Neural crest cell (in vitro differentiated cells): ENCODE measurements at places on chromosomes 16 and 17.

DNA sequence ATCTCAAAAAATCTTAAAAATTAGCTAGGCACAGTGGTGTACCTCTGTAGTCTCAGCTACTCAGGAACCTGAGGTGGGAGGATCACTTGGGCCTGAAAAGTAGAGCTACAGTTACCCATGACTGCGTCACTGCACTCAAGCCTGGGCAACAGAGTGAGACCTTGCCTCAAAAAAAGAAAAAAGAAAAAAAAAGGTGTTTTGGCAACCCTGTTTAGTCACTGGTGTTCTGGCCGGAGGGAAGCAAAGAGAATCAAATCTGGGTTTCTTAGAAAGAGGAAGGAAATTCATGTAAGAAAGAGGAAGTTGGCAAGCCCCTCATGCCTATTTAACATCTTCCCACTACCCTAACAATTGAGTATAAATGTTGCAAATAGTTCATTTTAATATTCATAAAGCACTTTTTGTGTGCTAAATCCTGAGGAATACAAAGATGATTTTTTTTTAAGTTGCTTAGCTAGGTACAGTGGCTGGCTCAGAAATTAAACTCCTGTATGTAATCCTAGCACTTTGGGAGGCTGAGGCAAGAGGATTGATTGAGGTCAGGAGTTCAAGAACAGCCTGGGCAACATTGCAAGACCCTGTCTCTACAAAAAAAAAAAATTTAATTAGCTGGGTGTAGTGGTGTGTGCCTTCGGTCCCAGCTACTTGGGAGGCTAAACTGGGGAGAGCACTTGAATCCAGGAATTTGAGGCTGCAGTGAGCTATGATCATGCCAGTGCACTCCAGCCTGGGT lies 6.5 kb upstream of the USP32 start:
- DNase-seq = no peak

DNA sequence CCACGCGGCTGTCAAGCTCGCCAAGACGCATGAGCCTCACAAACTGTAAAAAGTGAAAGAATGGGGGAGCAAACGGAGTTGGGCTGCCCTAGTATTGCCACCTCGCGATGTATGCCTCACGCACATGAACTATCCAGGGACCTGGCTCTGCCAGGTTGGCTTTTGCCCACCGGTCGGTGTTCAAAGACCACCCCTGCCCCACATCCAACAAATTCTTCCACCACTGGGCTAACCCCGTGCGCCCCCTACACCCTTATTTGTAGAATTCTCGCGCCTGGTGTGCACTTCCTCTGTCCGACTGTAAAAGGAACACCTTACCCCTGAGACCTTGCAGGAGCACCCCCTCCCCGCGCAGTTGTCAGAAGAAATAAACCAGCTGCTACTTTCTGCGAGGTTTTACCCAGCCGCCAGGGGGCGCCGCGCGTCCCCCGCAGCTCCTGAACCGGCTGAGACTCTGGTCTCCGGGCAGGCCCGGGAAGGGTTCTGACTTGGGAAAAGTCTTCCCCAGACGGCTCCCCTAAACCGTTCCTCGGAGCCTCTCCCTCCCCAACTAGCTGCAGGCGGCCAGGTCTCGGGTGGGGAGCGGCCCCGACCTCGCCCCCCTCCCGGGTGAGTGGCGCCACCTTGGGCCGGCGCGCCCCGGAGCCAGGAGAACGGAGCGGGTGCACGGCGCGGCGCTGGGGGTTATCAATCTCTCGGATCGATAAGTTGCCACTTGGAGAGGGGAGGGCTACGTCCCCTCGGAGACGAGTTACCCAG lies 1.7 kb upstream of the ZNF423 start:
- DNase-seq = peak; percentile 50

DNA sequence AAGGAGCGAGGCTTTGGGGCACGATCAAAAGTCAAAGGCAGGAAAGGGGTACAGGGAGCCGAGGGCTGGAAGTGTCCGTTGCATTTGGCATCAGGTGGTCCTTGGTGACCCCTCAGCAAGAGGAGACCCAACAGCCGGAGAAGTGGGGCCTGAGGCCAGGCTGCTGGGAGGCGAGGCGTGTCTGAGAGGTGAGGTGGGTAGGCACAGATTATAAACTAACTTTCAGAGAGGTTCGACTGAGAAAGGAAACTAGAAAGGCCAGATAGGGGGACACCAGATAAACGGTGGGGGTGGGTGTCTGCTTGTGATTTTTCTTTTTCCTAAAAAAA lies 3.6 kb downstream of the PECAM1 start:
- DNase-seq = no peak

DNA sequence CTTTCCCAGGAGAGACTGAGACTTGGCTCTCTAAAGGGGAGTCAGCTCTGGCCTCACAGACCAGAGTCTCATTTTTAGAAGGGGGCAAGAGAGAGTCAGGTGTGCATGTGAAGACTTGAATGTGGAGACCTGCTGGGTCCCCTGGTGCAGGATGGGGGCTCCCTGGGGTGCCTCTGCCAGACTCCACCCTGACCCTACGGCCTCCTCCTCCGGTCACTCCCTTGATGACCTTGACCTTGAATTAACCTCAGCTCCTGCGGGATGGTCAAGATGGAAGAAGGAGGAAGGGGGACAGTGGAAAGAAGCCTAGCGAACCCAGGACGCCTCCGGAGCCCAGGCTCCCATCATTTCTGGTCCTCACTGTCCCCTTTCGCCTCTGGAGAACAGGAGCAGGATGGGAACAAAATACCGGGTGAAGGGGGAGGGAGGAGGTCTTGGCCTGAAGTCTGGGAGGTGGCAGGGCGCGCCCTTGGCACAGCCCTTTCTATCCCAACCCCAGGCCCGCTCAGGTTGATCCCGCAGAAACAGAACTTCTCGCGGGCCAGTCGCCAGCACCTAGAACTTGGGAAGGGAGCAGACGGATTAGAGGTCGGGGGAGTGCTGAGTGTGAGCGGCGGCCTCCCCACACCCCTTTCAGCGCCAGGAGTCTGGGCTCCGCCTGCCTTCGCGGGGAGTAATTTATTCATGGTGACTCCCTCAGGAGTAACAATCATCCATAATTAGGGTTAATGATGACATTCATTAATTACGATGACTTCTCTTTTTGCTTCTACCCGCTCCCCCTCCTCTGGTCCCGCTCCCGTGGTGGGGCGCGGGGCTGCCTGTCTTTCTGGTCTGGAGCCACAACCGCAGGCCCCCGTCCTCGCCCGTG lies 1.6 kb downstream of the STAC2 start:
- no peak for DNase-seq

DNA sequence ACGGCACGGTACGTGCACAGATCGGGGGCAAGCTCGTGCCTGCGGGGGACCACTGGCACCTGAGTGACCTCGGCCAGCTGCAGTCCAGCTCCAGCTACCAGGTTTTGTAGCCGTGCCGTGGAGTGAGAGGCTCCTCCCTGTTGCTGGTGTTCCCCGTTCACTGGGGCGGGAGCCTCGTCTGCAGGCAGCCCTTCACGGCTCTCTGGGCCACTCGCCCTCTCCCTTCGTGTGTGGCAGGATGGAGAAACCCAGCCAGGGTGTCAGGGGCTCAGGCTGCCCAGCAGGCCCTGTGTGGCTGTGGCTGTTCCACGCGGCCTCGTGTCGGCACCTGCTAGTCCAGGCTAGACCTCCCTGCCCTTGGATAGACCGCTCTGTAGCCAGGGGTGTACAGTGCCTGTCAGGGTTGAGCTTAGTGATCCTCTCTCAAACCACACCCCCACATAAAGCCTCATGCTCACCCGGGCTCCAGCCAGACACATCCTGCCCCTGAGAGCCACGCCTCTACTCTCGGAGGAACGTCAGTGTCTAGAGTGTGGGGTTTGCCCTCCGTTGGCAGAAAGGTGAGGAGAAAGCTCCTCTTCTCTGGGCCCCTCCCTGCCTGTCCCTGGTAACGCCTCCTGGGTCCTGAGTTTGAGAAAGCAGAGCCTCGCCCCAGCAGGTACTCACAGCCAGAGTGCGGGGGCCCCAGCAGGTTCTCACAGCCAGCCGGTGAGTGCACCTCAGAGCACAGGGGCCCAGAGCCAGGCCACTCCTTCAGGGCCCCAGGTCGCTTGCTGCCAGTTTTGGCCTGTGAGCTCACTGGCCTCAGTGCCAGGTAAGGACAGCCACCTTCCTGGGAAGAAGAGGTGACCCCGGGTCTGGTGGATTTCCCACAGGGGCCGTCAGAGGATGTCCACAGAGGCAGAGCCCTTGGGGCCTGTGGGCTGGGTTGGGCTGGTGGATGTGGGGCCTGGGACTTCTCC lies 27.7 kb downstream of the NME3 start:
- no peak for DNase-seq

DNA sequence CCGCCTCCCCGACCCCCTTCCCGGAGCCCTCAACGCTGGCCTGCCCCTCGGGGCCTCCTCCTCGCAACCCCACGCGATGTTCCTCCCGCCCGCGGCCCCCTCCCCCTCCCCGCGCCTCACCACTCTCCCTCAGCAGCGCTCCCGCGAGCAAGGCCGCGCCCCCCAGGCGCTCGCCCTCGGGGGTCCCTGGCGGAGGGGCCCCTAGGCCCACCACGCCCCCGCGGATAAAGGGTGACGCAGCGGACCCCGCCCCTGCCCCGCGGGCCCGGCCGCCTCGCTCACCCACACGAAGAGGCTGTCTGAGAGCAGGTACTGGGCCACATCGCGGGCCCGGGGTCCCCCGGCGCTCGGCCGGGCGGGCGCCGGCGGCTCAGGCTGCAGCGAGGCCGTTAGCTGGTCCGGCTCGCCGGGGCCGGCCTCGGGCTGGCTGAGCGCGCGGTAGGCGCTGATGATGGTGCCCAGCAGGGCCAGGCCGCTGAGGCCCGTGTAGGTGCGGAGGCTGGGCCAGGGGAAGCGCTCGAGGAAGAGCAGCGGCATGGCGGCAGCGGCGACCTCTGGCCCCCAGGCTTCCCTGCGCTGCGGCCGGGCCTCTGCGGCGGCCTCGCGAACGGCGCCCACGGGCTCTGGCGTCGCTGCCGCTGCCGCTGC lies 430 bp downstream of the AMFR start:
- peak; percentile 36 for DNase-seq

- no peak for DNase-seq
Measured at GRCh38 chr17:39517224-39517623, 55.9 kb downstream of the CDK12 start.

DNA sequence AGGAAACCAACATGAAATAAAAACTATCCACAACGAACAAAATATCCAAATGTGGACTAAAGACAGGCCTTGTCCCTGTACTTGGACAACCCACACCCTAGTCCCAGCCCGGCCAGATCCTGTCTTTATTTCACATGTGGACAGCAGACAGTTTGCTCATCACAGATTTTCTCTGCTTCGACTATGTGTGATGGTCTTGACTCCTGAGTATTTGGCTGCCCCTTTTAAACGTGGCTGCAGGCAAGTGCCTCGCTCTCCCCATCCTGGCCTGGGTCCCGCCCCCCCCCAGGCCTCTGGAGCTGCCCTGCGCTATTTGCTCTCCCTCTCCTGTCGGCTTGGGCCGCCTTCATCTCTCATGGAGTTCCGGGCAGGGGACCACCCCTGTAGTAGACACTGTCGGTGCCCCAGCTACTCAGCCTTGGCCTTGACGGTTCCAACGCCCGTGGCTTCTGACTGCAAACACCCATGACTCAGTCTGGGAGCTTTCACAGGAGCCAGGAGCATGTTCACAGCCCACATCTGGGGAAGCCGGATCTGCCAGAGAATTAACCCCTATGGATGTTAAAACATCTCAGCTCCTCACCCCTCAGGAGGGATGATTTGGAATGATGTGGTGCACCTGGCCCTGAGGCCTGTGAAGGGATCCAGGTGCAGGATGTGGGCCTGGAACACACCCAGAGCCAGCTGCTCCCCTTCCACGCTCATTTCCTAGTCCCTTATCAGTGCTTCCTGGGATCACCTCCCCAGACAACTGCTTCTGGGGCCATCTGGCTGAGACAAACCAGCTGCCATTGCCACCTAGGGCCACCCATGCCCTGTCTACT lies 229.7 kb upstream of the RPL38 start:
- DNase-seq = no peak

GRCh38 chr16:22117609-22118008 lies 25.3 kb downstream of the VWA3A start:
- no peak for DNase-seq

GRCh38 chr17:66459811-66460270 lies 157.4 kb downstream of the PRKCA start:
- no peak for DNase-seq
